ENCODE measurements at places on chromosomes 1 and 21.

DNA sequence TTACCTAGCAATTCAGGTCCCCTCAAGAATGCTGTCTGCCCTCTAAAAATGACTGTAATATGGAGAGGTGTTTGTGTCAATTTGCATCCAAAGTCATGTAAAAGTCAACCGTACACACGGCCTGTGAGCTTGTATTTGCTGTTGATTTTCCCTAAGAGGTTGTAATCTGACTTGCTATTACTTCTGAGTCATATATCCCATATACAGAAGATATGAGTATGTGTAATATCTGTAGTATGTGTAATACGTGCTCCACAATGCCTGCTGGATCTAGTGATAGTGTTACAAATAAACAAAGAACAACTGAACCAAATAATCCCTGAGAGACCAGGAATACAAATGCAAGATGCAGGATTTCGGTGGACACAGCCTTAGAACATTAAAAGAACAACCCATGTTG lies 1.4 kb upstream of the KCNJ6 start:
- no peak for DNase-seq

GRCh38 chr1:111442457-111442856 lies 6.6 kb downstream of the WDR77 start:
- DNase-seq = no peak

DNA sequence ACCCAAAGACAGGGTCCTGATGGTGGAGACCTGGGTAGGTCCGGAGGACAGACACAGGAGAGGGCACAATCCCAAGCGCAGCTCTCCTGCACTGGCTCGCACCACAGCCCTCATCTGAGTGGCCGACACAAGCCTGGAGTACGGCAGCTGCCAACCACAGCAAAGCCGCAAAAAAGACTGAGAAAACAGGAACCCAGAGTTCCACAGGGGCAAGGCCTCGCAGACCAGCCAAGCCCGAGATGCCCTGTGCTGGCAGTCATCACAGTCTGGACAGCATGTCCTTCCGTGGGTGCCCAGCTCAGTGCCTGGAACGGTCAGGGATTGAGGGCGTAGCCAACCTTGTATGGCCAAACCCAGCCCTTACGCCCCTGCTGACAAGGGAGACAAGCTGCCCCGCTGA lies 11.4 kb downstream of the ZBTB48 start:
- no peak for DNase-seq

GRCh38 chr21:16620786-16621320 lies 891.1 kb downstream of the USP25 start:
- DNase-seq = no peak

DNA sequence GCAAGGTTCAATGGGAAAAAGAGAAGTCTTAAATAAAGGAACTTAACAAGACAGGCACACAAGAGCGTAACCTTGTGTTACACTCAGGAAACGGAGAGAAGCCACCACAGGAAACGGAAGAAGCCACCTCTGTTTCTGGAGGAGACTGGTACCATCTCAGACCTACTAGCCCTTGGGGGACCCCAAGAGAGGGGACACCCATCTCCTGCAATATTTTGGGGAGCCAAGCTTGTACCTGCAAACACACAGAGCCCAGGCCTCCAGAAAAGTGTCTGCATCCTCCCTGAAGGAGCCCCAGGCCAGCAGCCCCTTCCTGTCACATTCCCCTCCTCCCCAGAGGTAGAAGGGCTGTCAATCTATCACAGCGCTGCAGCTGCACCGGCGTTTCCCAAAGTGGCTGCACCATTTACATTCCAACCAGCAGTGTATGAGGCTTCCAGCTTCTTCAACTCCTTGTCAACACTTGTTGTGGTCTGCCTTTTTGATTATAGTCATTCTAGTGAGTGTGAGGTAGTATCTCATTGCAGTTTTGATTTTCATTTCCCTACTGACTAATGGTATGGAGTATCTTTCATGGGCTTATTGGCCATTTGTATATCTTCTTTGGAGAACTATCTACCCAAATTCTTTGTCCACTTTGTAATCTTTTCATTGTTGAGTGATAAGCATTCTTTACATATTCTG lies 23.0 kb upstream of the PADI1 start:
- DNase-seq = peak; percentile 41

- no peak for DNase-seq
Observed at GRCh38 chr1:248842781-248843331, 4.8 kb downstream of the ZNF672 start.

GRCh38 chr1:232578651-232579195 lies 51.2 kb downstream of the SIPA1L2 start:
- DNase-seq = peak; percentile 17

DNA sequence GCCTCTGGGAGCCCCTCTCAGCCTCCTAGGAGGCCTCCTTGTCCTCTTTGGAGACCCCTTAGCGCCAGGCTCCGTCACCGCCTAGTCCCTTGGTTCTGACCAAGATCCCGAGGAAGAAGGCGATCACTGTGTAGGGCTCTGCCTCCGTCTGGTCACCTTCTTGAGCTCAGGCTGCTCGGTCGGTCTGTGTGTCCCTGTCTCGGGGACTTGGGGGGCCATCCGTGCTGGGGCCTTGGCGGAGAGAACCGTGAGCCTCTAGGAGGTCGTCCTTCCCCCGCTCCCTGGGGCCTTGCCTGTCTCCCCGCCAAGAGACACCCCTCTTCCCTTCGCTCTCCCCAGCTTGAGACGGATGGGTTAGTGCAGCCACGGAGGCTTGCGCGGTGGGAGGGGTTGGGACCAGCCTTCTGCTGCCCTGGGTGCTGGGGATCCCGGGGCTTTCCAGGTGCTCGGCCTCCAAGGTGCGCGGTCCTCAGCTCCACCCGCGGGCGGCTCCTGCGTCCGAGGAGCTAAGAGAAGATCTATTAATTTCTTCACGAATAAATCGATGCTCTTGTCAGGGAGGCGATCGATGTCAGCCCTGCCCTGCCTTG lies 701 bp upstream of the INSRR start:
- DNase-seq = no peak

GRCh38 chr1:161285521-161285920 lies 24.2 kb downstream of the MPZ start:
- no peak for DNase-seq

DNA sequence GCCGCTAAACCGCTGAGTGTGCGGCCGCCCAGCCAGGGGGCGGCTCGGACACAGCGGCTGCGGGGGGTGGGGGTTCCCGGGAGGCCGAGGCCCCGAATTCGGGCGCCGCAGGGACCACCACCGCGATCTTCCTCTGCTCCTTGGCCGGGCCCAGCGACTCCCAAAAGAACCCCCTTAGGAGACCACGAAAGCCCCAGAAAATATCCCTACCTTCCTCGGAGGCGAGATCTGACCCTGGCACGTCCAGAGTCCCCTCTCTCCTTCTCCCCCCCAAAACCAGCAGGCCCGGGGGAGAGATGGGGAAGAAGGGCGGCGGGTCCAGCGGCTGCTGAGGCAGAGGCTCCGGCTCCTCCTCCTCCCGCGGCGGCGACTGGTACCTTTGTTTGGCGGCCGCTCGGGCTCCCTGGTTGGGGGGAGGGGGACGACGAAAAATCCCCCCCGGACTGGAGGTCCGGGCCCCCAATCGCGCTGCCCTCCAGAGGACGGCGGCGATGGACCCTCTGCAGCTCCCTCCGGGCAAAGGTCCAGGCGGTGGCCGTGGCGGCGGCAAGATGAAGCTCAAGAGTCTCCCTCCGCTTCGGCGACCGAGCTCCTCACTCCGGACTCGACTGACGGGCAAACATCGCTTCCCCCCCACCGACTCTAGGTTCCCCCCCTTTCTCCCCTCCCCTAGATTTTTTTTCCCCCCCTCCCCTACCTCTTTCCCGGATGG lies at the start of gene ARID4B:
TSS of gene ARID4B (minus strand) at position 621 of the 712 bp plus-strand sequence. CDS start 1,260 bp downstream, outside the sequence.
- DNase-seq = no peak

DNA sequence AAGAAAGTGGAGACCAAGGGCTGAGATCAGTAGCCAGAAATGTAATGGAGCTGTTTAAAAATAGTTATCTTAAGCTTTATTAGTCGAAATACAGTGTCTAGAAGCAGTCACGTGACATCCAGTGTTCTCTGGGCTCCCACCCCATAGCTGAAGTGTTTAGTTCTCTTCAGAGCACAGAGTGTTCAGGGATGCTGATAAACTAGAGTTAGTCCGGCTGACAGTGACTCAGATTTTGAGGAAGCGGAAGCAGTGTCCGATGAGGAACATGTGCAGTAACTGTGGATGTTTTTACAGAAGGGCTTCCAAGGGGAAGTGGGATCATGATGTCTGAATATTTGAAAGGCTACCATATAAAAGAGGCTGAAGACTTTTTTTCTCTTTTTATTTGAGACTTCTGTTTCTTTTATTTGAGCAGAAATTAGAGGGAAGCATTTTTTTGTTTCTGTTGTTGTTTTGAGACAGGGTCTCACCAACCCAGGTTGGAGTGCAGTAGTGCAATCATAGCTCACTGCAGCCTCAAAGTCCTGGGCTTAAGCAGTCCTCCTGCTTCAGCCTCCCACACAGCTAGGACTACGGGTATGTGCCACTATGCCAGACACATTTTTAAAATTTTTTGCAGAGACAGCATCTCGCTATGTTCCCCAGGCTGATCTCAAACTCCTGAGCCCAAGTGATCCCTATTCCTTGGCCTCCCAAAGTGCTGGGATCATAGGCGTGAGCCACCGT lies 124.2 kb downstream of the GALNT2 start:
- DNase-seq = no peak

DNA sequence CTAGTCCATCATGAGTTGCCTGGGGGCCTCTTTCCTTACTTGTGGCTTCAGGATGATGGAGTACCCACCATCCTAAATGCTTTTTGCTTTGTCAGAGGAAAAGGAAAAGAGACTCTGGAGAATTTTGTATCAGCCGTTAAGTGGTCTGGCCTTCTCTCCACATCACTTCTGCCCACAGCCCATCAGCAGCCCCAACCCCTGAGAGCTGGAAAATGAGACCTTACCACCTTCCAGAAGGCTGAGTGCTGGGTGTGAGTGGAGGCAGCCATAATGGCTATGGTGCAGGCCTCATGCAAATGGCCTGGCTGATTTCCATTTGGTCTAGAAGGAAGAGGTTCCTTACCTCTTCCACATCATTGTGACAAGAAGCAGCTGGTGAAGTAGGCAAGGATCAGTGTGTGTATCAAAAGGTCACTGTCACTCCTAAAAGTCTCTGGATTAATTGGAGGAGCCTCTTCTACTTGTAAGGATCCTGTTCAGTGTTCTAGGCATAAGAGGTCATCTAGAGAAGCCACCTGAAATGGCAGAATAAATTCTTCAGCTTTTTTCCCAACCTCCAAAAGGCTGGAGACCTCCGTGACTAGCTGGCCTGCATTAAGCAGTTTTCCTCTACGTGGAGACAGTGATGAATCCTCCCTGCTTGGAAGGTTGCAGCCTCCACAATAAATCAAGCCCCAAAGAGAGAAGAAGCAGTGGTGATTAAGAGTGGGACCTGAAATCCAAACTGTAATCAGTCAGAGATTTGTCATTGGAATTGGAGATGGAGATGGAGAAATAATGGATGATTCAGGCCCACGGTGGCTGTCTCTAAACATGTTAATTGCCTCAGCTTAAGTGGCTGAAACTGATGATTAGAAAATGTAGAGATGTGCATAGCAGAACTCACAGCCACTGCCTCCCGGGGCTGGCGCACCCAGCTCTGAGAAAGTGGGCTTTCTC lies 111.5 kb downstream of the CNIH3 start:
- no peak for DNase-seq

DNA sequence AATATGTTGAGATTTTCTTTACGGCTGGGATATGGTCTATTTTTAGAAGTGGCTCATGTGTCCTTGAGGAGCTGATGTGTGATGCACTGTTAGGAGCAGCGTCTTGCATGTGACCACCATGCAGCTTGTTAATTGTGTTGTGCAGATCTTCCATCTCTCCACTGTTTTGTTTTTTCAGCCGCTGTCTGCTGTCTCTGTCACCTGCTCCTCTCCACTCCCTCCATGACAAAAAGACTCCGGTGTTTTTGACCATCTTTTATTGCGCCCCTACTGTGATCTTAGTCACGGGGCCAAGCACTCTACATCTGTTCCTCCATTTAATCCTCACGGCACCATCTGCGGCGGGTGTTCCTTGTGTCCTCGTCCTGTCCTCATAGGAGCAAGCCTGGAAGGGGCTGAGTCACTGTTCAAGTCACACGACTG lies 51.8 kb downstream of the ADARB1 start:
- no peak for DNase-seq

DNA sequence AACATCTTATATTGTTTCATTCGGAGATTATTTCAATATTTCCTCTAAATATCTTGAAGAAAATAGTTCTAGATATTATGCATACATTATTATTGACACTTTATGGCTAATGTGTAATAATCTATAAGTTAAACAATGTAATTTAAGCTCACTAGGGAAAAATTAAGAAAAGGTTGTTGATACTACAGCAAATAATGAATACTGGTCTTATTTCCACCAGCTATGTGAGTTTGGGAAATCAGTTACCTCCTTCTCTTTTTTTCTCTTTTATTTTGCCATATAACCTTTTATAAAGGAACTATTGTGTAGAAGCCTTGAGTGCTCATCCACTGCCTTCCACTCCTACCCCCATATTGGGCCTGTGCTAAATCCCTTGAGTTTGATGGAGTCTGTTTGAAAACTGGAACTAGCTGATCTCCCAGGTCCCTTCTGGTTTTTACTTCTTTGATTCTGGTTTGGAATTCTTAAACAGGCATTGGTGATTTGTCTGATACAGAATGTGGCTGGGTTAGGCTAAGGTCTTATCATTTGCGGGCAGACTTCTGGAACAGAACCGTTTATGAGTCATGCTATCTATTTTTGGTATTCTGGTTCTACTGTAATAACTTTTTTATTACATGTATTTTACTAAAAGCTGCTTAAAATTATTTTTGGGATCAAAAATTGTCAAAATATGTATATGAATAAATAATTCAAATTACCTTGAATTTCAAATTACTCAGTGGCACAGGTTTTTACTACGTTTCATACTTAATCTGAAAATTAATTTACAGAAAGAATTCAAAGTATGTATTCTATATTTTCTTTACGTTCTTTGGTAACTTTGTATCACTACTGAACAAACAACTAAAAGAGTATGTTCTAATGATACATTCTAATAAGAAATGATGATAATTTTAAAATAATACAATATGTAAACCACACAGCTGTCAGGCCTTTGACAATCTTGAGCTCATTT lies 5.0 kb upstream of the CDC14A start:
- DNase-seq = no peak

DNA sequence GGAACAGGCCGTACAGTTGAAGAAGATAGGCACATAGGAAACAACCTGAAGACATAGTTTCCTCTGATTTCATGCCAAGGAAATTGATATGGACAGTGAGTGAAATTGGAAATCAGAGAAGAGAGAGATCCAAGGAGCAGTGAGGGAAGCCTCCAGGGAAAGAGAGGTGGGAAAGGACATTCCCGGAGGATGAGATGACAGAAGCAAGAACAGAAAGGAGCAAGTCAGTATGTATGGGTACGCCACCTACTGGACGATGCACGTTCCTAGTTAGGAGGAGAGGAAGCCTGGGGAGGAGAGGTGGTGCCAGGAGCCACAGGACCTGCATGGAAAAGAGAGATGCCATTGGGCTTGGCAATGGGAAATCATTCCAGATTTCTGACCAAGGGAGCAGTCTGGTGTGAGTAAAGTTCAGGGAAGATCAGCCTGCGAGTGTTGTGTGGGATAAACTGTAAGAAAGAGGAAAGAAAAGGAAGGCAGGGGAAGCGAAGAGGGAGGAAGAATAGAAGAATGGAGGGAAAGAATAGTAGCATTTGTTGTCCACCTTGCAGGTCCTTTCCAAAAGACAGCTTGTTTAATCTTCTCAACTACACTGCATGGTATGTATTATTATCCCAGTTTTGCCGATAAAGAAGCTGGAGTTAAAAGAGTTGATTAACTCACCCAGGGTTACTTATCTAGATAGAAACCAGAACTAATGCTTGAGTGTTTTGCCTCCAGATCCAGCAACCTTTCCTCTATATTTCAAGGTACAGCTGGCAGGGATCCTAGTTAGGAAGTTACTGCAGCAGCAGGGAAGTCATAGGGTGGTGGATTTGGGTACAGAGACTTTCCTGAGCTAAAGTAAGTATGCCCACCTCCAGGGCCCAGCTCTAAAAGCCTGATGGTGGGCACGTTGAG lies 27.4 kb downstream of the C1orf116 start:
- DNase-seq = peak; percentile 18

Data from CD4-positive, alpha-beta T cell treated with Interleukin-6 at 100 ng/mL for 8 hours (primary cell).